Activated naive CD4-positive, alpha-beta T cell treated with Interleukin-2 at 50 U/mL for 16 hours (primary cell): ENCODE measurements at places on chromosomes 4 and X.
A peak's percentile ranks its signal among the peaks of the same experiment; 100 is the strongest.

DNA sequence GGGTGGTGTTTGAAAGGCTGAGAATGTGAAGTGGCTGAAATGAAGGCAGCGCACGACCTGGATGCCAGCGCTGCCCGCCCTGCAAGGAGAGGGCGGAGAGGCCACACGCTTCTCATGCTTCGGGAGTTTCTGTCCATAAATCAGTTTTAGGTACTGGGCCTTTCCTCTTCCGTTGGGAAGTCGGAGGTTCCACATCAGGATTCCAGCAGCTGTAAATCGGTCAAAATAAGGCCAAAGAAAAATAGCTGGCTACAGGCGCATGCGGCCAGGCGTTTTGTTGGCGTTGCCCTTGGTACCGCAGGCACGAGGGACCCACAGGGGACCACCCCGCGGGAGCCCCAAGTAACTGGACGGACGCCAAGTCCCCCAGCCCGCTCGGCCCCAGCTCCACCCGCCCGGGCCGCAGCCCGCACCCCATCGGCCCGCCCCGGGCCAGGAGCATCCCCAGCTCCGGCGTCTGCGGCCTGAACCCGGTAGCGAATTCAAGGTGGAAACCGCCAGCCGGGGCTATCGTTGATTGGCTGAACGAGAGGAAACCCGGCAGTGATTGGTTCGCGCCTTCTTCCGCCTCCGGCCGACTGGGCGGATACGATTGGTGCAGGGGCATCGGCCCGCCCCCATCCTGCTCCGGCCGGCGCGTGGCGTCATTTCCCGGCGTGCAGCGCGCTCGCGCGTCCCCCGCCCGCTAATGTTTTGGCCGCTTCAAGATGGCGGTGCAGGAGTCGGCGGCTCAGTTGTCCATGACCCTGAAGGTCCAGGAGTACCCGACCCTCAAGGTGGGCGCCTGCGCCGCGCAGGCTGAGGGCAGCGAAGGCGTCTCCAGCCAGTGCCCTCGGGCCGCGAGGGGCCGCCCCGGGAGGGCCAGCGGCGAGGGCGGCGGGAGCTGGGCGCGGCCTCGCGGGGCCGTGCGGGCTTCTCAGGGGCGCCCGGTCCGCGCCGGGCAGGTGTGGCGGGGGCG, at the start of gene MAEA:
MAEA (plus strand) TSS at position 685 of the 958 bp plus-strand sequence; CDS start at position 708, 23 bp downstream.
- peak; percentile 98 for DNase-seq

GRCh38 chr4:66489370-66489769, 819.1 kb upstream of the EPHA5 start:
- no peak for DNase-seq

DNA sequence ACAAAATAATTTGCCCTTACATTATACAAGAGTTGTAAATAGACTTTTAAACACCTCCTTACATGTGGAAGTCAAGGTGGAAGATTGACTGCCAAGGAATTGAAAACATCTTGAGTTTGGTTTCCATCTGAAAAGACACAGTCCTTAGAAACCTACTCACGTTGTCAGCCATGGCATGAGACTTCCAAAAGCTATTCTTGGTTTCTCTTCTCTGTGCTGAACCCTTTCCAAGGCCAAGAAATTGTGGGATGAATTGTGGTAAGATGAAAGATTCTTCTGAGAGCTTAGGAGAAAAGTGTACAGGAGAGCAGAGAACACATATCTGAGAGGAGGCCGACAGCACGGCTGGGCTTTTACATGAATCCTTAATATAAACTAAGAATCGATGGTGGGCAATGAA, 370.0 kb downstream of the FBXW7 start:
- no peak for DNase-seq

GRCh38 chr4:108035691-108036090, 46.0 kb downstream of the HADH start:
- DNase-seq: no peak

- no peak for DNase-seq
Measured at GRCh38 chr4:89290727-89291516, 16.7 kb downstream of the GPRIN3 start.

- DNase-seq: no peak
Measured at GRCh38 chrX:28058901-28059300, 77.7 kb upstream of the DCAF8L1 start.

DNA sequence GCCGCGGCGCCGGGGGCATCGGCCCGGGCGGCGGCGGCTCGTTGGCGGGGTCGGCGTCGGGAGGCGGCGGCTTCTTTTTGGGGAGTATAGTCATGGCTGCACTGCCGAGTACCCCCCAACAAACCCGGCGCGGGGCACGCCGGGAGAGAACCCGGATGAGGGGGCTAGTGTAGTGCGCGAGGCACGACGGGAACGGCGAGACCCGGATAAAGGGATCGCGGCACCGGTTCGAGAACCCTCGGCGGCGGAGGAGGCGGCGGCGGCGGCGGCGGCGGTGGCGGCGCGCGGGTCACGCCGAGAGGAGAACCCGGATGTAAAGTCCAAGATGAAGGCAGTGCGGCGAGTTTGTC, at the start of gene OTUD5:
OTUD5 (minus strand) TSS at position 131 of the 350 bp plus-strand sequence; CDS start at position 94, 37 bp downstream.
- peak; percentile 81 for DNase-seq

DNA sequence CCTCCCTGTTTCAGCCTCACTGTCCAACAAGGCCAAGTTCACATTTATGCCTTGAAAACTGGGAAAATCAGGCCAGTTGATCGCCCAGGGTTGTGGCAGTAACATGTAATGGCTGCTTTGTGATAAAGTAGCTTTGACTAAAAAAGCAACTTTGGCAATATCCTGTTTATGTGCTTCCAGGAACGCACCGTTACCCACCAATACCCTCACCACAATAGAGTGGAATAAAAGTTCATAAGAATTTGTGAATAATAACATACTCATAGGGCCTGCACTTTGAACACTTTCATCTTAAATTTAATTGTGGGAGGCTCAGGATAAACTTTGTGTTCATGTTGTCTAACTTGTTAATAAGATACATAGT, 80.7 kb upstream of the MAML3 start:
- DNase-seq: no peak

DNA sequence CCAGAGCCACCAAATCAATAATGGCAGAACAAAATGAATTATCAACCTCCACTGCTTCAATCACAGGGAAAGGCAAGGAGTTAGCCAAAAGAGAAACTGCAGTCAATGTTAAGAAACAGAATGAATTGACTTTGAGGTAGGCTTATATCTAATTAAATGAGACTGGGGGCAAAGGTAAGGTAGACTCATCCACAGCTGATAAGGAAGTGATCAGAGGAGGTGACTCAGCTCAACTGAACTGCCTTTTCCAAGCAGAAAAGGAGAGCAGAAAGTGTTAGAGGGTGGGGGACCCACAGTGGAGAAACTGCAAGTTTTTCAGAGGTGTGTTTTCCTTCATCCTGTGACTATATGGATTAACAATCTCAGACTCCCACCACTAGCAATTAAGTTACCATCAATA, 345.8 kb upstream of the PPARGC1A start:
- no peak for DNase-seq

DNA sequence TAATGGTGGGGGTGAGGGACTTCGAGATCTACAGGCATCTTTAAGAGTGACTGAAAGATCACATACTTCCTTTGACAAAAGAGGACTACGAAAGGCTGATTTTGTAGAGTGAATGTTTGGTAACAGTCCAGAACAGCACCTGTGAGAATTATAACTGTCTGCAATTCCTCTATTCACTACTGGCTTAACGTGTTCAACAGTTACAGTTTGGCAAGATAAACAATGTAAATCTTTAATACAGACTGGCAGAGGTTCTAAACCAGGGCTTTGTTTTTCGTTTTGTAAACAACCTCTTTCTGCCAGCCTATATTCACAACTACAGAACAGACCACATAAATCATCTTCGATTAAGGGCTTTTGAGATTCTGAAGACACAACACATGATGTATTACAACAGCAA, 66.9 kb downstream of the NCAPG start:
- DNase-seq: no peak

DNA sequence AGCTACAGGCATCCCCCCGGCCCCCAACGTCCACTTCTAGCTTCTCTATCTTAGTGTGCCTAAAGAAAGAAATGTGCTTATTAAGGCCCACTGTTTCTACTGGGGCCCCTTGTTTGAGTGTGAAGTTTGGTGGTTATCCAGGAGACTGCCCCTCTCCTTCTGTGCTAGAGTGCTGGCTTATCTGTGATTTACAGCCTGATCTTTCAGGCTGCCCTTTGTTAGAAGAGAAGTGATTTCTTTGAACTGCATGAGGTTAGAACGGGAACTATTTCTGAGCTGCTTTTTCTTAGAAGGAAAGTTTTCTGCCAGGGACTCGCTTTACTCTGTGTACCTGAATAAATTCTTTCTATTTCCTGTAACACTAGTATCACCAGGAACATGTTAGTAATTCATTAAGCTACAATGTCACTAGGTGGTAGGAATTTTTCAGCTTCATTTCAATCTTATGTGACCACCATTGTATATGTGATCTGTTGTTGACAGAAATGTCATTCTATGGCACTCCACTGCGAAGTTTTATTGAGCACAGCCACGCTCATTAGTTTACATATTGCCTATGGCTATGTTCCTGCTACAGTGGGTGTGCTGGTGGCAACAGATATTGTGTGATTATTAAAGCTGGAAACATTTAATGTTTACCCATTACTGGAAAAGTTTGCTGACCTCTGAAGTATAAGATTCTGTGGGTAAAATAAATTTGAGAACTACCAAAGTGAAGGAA, 193.8 kb upstream of the CXorf51B start:
- no peak for DNase-seq

GRCh38 chr4:120692964-120693363, 229.6 kb downstream of the PRDM5 start:
- DNase-seq: no peak

DNA sequence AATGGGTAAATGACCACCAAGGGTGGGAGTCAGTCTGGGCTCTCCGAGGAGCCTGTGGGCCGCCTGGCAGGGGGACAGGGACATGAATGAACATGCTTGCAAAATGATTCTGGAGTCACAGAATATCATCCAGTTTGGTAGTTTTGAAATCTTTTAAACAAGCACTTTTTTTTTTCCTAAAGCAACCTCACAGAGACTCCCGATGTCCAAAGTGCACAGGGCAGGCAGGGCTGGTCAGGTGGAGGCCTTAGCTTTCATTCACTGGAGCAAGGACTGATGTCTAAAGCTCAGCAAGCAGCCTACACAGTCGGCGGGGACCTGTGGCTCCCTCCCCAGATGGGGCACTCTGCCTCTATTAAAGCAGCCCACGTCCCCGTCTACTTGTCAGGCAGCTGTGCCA, 402.9 kb downstream of the PPP1R2C start:
- DNase-seq: no peak

DNA sequence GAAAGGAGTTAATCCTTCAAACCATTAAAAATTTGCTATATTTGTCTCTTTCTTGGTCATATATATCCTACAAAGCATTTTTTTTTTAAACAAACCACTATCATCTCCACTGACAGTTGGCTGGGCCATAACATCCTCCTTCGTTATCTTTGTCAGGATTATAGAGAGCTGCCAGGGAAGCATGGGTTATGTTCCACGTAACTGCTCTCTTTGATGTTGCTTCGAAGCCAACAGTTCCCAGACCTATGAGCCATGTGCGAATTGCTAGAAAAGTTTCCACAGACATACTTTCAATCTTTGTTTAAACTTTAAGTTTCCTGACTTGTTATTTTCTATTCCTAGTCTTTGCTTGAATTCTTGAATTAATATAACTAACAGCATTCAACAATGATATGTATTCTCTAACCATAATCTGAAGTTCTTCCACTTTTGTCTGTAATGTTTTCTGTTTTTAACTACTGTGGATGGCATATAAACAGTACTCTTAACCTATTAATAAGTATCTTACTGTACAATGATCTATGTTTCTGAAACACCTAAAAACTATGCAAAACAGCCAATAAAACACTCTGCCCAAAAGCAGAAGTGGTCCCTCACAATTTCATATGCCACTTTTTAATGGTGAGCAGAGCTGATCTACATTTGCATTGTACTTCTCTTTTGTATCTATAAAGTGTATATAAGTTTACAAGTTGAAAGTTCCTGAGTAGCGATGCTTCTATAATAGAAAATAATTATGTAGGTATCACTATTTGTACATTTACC, 37.9 kb downstream of the EREG start:
- no peak for DNase-seq

- no peak for DNase-seq
Measured at GRCh38 chrX:38552721-38553120, 8.6 kb upstream of the TSPAN7 start.

GRCh38 chrX:123698979-123699520, 33.8 kb downstream of the THOC2 start:
- DNase-seq: no peak

GRCh38 chr4:153798420-153798819, 9.5 kb upstream of the SFRP2 start:
- no peak for DNase-seq

- DNase-seq: no peak
Measured at GRCh38 chr4:147723326-147723725, 8.6 kb upstream of the ARHGAP10 start.

- DNase-seq: no peak
Measured at GRCh38 chr4:60020389-60020788, 1179.7 kb upstream of the ADGRL3 start.

DNA sequence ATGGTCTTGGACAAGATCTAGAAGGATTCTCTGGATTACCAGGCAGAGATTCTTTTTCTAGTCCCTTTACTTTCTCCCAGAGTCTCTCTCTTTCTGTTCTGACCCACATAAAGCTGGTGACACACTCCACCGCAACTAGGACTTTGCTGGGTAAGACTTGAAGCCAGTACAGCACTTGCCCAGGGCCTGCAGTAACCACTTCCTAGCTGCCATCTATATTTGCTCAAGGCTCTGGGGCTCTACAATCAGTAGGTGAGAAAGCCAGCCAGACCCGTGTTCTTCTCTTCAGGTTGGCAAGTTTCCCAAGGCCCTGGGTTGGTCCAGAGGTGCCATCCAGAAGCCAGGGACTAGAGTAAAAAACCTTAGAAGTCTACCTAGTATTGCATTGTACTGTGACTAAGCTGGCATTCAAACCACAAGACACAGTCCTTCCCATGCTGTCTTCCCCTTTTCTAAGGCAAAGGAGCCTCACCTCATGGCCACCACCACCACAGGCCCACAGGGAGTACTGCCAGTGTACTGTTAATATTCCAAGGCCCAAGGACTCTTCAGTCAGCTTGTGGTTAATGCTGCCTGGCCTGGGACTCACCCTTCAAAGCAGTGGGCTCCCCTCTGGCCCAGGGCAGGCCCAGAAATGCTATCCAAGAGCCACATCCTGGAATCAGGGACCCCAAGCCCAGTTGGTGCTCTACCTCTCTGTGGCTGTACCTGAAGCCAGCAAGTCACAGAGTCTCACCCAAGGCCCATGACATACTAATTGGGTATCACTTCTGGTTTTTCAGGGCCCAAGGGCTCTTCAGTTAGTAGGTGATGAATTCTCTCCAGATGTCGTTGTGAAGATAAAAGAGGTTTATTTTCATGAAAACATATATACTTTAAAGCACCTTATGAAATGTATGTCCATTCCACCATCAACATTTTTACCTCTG, 54.7 kb downstream of the CD38 start:
- no peak for DNase-seq

GRCh38 chrX:69177511-69178162, 12.4 kb upstream of the PJA1 start:
- DNase-seq: no peak

DNA sequence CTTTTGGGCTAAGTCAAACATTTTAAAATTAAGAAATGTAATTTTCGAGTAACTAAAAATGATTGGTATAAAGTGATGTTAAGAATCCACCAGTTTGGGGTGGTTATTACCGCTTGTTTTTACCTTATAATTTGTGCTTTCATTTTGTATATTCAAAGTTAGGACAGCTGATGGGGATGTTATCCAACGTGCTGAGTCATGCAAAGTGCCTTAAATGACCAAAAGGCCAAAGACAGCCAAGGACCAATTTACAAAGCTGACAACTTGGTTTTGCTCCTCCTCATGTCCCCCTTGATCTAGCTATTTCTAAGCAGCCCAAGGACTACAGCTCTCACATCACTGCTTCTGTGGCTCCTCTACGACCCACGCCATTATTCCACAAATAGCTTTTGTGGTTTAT, 181.4 kb upstream of the PCDH7 start:
- DNase-seq: no peak

GRCh38 chr4:53865054-53865453, 199.4 kb downstream of the CHIC2 start:
- DNase-seq: no peak
